ENCODE measurements at places on chromosomes 11 and 22. TPM values are rescaled to one million over a fixed set of nuclear protein-coding genes. Genes with fewer than 3 reads are reported as not detected.

DNA sequence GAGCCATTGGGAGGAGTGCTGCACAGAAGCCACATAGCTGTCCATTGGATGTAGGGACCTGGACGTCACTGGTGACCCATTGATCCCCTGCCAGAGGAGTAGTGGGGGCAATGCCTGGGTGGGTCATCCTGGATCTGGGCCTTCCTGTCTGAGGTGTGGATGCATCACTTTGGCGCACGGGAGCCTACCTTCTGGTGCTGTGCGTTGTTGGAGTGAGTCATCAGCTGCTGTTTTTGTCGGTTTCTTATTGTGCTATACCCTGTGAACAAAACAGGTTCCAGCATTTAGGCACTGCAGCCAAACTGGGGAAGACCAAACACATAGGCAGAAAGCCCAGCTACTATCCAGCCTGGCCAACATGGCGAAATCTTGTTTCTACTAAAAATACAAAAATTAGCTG lies 3.2 kb downstream of the TAF6L start:
- DNase-seq: no peak

The OR52E8 gene
- total RNA-seq: not detected

- peak; percentile 48 for DNase-seq
Measured at GRCh38 chr11:123590296-123590912, 64.0 kb downstream of the SCN3B start.

The PRRG4 gene
- total RNA-seq: 1.6 TPM

- peak; percentile 16 for DNase-seq
Measured at GRCh38 chr22:49210606-49211005, 617.1 kb downstream of the BRD1 start.

- no peak for DNase-seq
Measured at GRCh38 chr22:20204311-20204710, 53.5 kb upstream of the CCDC188 start.

- peak; percentile 67 for DNase-seq
Measured at GRCh38 chr22:41687901-41688364, 734 bp downstream of the SNU13 start.

The OR51B2 gene
- total RNA-seq: not detected

- DNase-seq: no peak
Measured at GRCh38 chr22:30080805-30081204, 541 bp downstream of the HORMAD2 start.

DNA sequence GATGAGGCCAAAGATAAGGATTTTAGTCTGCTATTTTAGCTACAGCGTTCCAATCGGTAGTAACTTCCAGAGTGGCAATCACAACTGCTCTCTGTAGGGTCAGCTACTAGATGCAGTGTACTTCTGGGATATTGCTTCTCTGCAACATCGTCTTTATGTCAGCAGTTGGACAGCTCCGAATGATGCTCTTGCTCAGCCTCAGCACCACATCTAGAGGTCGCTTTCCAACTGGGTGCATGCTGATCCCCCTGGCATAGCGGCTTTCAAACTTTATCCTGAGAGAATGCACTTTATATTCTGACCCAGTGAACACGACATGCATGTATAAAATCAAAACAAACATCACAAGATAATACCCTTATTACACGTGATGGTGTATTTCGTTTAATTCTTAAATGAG lies 219.6 kb downstream of the C11orf87 start:
- DNase-seq: no peak

DNA sequence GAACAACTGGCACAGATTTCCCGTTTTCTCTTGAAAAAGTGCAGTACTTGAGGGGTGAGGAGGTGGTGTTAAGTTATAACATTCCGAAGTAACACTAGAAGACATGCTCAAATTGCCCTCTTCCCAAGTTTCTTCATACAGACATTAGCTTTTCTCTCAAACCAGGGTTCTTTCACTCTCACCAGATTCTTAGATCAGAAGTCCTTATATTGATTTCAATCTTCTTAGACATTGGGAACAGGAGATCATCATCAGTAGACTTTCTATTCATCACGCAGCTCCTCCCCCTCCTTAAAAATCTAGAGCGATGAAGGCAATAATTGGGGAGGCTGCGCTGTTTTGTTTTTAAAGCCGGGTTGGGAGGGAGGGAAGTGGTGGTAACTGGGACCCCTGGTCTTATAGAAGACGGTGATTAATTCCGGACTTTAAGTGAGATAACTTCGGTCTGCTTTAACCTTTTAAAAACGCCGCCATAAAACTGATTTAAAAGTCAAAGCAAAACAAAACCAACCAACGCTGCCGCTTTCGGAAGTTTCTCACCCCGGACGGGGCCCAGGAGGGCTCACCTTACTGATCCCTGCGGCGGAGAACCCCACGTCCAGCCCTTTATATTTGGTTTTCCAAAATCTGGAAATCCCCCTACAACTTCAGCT lies 665 bp downstream of the USP28 start:
- DNase-seq: no peak

- DNase-seq: no peak
Measured at GRCh38 chr11:9868641-9869040, 204.8 kb downstream of the SWAP70 start.

The RGL4 gene
- not detected for total RNA-seq

The TUBGCP6 gene
- 21.6 TPM for total RNA-seq

DNA sequence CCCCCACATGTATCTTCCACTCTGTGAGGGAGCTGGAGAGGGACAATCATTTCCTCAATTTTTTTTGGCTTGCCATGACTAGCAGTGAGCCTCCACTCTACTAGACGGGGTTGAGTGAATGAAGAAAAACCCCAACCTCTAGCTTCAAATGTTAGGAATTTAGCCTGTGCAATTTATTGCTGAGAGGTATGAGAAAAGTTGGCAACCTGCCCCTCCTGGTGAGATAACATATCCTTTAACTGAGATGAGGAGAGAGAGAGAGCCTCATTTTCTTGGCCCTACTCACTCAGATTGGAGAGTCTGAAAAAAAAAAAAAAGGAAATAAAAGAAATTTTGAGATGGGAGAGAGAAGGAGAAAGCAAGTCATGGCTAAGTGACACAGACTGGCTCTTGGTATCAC lies 218.2 kb upstream of the CARD18 start:
- no peak for DNase-seq

- DNase-seq: no peak
Measured at GRCh38 chr11:118227865-118228785, 3.3 kb upstream of the JAML start.

DNA sequence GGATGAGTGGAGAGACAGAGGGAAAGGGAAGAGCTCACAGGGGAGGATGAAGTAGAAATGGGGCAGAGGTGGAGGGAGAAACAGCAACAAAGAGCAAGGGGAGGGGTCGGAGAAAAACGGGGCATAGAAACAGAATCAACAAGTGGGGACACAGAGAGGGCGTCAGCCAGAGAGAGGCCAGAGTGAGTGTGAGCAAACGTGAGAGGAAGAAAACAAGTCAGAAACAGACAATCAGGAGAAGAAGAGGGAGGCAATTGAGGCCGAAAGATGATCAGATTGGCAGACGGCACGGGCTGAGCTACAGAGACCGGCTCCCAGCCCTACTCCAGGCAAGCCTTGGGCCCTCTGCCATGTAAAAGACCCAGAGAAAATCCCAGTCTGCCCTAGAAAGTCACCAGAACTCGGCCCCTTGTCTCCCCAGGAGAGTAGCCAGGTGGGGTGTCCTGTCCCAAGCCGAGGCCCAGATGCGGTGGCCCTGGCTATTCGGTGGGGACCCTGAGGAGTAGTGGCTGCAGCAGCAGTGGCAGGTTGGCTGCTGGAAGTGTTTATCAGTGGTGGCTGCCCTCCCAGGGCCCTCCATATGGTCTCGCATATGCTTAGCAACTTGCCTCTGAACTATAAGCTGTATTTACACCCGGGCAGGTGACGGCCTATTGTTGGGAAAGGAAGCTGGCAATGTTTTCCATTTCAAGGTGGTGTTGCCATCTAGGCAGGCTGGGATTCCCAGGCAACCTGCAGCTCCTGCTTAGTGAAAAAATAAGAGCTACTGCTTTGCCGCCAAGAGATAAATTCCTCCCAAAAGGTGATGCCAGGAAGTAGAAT lies 14.8 kb upstream of the TSPAN18 start:
- no peak for DNase-seq

DNA sequence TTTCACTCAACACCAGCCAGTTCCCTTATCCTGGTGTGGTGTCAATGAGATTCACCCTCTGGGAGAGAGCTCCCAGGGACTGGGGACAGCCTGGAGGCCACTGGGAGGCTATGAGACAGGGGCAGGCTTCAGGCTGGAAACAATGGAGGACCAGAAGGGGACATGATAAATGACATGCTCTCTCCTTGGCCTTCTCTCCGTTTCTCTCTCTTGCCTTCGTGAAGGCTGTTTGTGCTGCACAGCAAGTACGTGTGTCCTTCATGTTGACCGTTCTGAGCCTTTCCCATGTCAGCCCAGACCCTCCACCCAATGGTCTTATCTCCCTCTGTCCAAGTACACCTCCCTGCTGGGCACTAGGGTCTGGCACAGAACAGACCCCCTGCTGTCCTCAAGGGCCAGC lies 1.6 kb upstream of the LZTR1 start:
- no peak for DNase-seq

The LARGE2 gene
- 14.0 TPM for total RNA-seq

- peak; percentile 41 for DNase-seq
Measured at GRCh38 chr11:2883979-2884815, 1.4 kb downstream of the CDKN1C start.

DNA sequence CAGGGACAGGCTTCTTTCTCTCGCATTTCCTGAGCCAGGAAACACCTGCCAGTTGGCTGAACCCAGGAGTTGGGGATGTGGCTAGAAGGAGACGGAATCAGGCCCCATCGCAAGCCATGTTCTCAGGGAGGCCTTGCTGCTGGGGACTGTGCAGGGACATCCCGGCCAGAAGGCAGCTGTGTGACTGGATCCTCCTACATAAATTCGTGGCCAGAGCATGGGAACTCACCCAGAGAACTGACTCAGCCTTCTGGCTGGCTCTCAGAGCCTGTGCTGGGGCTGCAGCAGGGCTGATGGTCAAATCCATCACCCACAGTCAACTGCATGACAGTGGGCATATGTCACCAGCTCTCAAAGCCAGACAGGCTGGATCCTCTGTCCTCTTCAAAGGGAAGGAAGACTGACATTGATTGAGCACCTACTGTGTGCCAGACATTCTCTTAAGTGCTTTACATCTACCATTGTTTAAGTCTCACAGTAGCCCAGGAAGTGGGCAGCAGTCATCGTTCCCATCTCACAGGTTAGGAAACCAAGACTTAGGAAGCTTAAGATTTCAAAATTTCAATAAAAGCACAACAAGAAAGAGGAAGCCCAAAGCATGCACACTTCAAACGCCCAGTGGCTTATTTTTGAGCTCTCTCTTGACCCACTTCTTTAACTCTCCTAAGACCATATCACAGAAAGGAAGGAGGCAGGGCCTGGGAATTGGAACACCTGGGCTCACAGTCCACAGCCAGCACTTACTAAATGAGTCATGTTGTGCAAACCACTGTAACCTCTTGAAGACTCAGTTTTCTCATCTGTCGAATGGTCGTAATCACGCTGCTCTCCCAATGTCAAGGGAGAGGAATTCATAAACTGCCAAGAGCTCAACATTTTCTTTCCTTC lies 30.9 kb upstream of the CACNG2 start:
- peak; percentile 58 for DNase-seq

The GGTLC3 gene
- total RNA-seq: not detected

- DNase-seq: no peak
Measured at GRCh38 chr11:10323793-10324170, 18.9 kb downstream of the ADM start.

The ATG13 gene
- 48.6 TPM for total RNA-seq

The HINFP gene
- 8.6 TPM for total RNA-seq

The IL18 gene
- 12.1 TPM for total RNA-seq
